Myocyte (in vitro differentiated cells): ENCODE measurements at places on chromosomes 1 and 21. TPM values are rescaled to one million over a fixed set of nuclear protein-coding genes. Genes with fewer than 3 reads are reported as not detected.

DNA sequence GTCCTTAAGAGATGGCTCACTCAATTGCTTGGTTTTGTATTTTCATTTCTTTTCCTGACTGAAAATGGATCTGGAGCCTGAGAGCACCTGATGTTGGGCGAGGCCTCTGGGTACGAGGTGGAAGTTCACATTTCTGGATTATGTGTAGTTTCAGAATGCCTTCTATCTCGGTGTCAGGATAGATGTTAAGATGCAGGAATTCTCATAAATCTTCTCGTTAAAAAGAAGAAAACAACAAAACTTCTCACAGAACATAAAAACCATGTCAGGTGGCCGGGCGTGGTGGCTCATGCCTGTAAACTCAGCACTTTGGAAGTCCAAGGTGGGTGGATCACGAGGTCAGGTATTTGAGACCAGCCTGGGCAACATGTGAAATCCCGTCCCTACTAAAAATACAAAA lies 101.8 kb downstream of the RHOU start:
- DNase-seq, result no peak

- DNase-seq, result no peak
Measured at GRCh38 chr1:87197641-87198040, 131.0 kb upstream of the LMO4 start.

GRCh38 chr1:215132156-215132555 lies 49.6 kb downstream of the KCNK2 start:
- no peak for DNase-seq

DNA sequence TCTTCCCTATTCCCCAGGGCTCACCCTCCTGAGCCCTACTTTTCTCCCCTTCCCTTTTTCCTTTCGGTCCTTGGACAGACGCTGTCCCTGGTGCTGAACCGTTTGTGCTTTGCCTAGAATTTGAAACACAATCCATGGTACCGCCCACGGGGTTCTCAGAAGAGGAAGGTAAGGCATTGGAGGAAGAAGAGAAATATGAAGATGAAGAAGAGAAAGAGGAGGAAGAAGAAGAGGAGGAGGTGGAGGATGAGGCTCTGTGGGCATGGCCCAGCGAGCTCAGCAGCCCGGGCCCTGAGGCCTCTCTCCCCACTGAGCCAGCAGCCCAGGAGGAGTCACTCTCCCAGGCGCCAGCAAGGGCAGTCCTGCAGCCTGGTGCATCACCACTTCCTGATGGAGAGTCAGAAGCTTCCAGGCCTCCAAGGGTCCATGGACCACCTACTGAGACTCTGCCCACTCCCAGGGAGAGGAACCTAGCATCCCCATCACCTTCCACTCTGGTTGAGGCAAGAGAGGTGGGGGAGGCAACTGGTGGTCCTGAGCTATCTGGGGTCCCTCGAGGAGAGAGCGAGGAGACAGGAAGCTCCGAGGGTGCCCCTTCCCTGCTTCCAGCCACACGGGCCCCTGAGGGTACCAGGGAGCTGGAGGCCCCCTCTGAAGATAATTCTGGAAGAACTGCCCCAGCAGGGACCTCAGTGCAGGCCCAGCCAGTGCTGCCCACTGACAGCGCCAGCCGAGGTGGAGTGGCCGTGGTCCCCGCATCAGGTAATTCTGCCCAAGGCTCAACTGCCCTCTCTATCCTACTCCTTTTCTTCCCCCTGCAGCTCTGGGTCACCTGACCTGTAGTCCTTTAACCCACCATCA lies 10.4 kb downstream of the BCAN start:
- peak; percentile 79 for DNase-seq

DNA sequence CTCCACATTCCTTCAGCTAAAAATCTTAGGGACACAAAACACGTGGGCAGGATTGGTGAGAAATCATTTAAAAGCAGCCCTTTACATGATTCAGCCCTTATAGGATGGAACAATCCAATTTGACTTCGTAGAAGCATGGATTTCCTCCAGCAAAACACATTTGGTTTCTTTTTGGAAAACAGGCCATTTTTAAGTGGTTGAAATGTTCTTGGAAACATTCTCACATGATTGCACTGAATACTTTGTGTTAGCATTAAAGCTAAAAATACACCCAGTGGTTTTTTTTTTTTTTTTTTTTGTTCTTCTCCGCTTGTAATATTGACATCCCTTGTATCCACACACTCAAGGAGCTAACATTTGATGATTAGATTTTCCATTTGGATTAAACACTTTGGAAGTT lies 42.1 kb upstream of the ABCG1 start:
- no peak for DNase-seq

DNA sequence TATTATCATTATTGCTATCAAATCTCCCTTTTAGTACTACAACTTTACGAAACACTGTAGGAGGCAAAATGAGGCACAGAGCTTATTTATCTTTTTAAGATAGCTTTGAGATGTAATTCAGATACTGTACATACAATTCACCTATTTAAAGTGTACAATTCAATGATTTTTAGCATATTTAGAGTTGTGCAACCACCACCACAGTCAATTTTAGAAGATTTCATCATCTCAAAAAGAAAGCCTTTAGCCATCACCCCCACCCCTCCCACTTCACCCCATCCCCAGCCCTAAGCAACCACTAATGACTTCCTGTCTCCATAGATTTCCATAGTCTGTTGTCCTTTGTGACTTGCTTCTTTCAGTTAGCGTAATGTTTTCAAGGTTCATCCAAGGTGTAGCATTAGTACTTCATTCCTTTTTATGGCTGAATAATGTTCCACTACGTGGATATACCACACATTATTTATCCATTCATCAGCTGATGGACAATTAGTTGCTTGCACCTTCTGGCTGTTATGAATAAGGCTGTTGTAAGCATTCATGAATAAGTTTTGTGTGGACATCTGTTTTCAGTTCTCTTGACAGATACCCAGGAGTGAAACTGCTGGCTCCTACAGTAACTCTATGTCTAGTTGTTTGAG lies 9.4 kb upstream of the CAPN9 start:
- no peak for DNase-seq

DNA sequence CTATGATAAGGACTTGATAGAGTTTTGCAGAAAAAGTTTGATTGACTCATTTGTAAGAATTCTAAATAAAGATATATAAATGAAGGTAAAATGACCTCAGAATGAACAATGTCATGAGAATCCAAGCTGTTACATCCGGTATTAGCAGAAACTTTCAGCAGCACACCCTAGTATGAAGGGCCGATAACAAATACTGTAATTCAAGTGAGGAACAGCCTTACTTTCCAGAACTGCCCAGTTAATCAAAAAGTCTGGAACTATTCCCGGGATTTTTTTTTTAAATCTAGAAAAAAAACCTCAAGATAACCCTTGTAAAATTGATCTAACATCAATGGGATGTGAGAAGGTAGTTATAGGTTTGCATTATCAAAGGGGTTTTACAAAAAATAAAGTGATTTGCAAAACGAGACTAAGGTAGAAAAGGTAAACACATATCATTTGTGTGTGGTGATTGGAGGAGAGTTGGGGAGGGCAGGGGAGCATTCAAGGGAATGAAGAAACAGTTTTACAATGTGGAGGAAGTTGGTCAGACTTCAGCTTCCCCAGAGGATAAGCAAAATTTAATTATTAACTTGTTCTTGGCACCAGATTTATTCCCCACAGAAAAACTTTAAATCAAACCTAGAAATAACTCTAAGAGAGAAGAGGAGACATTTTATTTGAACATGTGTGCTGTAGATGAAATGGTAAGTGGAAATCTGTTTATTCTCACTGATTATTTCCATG lies 75.9 kb upstream of the VCAM1 start:
- DNase-seq, result no peak

CHI3L2 gene
- 2.3 and 3.2 TPM in 2 replicates for total RNA-seq

AGT gene
- 31.7 and 36.5 TPM in 2 replicates for total RNA-seq
